ENCODE measurements at places on chromosomes 1 and 21.

- DNase-seq: no peak
Measured at GRCh38 chr1:27473755-27474154, 16.2 kb downstream of the WASF2 start.

DNA sequence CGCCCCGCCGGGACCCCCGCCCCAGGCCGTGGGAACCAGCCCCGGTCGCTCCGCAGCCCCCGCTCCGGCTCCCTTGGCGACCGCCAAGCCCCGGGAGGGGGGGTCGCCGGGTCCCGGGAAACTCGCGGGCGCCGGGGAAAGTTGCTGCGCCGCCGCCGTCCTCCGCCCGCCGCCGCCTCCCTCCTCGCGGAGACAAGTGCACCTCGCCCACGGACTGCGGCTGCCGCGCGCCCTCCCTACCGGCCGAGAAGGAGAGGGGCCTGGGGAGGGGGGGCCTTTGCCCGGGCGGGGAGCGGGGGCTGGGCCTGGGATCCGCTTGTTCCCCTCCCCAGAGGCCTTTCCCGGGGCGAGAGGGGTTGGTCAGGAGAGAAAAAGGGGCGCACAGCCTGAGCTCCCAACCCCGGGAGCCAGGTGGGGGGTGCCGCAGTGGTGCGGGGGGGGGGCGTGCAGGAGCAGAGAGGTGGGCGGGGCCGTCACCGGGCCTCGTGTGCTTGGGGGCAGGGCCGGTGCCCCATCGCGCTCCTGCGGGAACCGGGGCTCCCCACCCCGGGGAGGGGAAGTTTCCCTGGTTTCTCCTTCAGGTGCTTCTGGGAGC lies 592 bp downstream of the AGRN start:
- peak; percentile 63 for DNase-seq

GRCh38 chr1:93822730-93823425 lies 56.1 kb downstream of the DNTTIP2 start:
- no peak for DNase-seq

DNA sequence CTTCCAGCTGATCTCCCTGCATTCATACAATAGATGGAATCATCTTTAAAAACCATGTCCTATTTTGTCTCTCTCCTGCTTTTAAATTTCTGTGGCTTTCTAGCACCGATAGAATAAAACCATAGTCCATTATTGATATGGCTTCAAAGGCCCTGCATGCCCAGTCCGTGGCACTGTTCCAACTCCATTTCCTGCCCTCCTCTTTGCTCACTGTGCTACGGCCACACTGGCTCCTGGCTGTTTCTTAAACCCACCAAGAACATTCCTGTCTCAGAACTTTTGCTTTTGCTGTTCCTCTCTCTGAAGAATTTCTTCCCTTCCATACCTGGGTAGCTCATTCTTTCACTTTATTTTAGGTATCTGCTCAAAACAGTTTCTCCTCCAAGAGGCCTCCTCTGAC lies 7.2 kb downstream of the SLAMF1 start:
- no peak for DNase-seq

DNA sequence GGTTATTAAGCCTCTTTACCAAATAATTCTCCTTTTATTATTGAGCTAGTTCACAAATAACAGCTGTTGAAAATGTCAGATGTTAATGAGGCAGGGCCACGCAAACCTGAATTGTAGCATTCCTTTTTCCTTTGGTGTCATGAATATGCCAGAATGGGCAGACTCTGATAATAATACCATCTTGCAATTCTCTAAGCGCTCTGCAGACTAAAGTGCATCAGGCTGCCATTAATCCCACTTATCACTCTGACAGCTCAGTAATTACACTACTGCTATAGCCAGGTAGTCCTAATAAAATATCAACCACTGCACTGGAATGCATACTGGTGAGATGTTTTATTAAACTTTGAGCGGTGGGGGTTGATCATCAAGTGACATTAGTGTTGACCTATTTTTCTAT lies 177.7 kb downstream of the DPYD start:
- DNase-seq: no peak

DNA sequence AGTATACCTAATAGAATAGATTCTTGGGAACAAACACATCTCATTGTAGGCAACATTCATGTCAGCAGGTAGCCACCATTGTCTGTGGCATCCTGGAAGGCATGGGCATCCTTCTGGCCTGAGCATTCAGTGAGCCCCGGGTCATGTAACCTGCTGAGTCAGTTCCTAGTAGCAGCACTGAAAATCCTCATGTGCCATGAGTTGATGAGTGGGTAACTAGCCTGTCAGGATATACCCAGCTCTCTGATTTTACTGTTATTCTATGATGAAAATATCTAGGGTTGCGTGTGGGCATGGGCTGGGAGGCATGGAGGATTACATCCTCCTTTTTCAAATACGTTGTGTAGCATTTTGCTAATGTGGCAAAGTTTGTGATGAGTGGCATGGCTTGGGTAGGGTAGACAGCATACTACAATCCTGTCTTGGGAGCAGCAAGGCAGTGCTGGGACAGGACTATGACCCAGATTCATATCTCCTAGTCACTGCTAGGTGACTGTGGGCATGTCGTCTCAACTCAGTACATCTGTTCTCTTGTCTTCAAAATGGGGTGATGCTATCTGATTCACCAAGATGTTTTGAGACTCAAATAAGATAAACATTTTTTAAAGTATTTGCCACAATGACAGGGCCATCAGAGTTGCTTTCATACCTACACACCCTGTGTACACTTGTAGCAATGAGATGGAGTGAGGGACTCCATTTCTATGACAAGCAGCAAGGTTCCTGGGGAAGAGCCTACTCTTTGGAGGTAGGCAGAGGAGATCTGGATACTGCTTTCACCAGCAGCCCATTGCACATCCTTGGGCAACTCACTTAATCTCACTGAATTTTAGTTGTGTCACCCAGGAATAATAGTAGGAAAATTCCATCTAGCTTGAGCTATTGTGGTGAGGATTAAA lies 62.5 kb downstream of the CD58 start:
- DNase-seq: no peak

DNA sequence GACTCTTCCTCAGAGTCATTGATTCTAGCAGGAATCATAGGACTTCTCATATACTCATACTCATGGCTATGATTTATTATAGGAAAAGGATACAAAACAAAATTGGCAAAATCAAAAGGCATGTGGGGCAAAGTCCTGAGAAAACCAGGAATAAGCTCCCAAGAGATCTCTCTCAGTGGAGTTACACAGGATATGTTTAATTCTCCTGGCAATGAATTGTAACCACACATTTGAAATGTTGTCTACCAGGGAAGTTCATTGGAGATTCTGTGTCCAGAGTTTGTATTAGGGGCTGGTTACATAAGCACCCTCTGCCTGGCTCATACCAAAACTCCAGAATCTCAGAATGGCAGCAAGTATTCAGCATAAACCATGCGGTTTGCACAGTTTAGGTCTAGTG lies 63.9 kb downstream of the ADAMTS1 start:
- DNase-seq: no peak

- DNase-seq: no peak
Measured at GRCh38 chr1:154557939-154558719, at the start of gene UBE2Q1. Gene UBE2Q1, minus strand, starts transcription at chr1:154558662. Its CDS starts 109 bp downstream, at chr1:154558553.

- DNase-seq: no peak
Measured at GRCh38 chr1:240171907-240172306, 80.2 kb downstream of the FMN2 start.

GRCh38 chr1:243693800-243694199 lies 156.2 kb downstream of the AKT3 start:
- DNase-seq: no peak

DNA sequence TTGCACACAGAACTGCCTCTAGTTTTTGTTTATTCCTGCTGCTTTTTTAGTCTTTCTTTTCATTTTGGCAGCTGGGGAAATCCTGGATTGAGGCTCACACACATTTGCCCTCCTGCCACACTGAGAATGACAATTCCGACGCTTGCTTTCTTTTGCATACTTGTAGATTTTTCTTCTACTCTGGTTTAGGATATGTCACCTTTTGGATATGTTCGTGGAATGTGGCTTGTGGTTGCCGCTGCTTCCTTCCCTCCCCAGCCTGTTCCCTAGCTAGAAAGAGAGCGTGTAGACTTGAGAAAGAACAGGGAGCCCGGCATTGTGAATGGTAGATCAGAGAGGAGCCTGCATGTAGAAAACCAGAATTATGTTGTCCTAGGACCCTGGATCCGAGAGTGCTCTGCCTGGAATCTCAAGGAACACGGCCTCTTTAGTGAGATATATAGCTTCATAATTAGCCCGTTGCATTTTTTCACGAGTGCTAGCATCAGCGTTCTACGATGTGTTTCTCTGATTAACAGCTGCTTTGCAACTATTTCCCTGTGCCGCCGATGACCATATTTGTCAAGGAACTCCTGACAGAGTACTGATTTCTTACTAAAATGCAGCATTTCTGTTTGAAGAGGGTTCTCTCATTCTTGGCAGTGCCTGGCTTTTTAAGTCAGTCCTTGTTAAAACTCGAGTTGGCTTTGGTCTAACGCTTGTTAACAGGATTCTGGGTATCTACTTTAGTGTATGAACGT lies 56.2 kb downstream of the PEX14 start:
- DNase-seq: no peak

DNA sequence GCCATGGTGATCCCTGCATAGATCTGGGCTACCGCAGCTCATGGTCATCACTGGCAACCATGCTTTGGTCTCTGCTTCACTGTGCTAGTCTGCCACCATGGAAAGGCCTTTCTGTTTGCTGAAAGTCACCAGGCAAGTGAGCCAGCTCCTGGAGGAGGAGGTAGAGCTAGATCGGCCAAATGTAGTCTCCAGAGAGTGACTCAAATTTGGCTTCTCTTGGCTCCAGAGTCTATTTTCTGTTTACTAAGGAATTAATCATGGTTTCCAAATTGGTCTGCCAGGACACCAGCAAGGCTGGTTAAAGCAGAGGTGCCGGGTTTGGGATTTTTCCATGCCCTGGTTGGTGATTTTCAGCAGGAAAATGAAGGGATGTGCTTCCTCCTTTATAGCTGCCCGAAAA lies 52.7 kb upstream of the IVNS1ABP start:
- no peak for DNase-seq

DNA sequence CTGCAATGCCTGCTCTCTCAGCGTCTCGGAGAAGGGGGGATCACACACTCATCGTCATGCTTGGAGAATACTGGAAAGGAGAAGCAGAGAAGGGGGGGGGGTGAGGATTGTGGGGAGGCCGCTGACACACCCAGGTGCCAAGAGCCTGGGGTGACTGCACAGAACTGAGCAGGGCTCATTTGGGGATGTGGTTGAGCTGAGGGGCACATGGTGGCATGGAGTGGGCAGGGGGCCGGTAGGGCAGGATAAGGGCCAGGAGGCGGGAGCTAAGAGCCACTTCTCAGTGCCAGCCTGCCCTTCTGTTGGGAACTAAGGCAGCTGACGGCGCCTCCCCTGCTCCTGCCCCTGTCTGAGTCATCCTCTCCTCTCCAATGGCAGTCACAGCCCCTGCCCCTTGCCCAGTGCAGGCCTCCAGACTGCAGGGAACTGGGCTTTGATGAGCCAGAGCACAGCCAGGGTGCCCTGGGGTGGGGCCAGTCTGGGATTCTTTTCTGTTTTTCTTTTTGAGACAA lies 27.2 kb downstream of the MRPL37 start:
- no peak for DNase-seq

DNA sequence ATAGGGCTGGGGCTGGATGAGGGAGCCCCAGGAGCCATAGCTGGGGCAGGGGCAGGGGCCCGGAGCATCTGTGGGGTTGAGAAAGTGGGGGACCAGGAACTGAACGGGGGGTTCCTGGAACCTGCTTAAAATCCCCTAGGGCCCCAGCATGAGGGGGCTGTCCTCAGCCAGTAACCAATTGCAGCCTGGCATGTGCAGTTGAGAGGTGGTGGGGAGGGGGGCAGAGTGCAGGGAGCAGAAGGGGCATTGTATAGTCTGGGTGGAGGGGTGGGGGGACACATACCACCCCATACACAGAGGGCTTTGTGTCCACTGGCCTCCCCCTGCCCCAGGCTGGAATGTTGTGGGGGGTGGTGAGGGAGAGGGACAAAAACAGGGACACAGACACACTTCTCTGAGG lies at the start of gene MPZ:
TSS of gene MPZ (minus strand) at position 101 of the 400 bp plus-strand sequence. CDS start at position 38, 63 bp downstream.
- DNase-seq: no peak

- no peak for DNase-seq
Measured at GRCh38 chr1:226002667-226003501, 3.7 kb upstream of the SDE2 start.

GRCh38 chr1:228795596-228795995 lies 60.3 kb downstream of the RHOU start:
- no peak for DNase-seq

DNA sequence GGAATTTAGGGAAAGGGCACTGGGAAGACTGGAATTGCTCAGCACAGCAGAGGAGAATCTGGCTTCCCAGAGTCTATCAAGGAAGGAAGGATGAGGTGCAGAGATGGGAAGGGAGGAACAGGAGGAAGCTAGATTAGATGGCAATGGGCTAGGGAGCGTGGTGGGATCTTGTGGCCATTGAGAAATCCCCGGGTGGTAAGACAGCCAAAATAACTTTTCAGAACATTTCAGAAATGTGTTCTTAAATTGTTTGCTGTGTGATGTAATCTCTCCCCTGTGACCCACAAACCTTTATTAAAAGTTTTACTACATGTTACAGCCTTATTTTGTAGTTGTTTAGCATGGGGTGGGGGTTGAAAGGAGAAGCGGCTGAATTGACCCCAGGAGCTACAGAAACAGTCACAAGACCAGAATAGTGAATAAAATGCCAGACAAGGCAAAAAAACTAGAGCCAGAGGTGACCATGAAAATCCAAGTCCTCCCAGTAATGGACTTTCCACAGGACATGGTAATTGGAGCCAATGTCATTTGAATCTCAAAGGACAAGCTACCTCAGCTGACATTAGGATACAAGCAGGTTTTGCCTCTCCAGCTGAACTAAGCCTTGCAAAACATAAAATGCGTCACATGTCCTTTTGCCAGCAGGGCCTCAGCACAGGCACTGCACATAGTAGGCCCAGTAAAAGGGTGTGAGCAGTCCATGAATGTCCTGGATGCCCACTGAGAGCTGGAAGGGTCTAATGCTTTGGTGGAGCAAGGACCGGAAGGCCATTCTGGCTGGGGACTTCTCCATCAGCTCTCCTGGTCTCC lies 980 bp upstream of the AHCYL1 start:
- no peak for DNase-seq

DNA sequence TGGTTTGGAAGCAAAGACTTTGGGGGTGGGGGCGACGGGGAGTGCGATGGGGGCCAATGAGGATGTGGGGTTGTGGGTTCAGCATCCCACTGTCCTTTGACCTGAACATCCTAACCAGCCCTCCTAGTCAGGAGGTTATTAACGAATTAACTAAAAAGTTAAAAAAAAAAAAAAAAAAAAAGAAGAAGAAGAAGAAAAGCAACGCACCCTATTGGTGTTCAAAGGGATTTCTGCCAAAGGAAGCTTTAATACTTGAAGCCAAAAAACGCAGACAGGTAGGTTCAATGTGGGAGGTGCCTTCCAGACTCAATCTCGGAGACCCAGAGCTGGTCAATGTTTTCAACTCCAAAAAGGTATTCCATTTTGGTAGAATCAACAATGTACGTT lies 2.2 kb downstream of the CLIC6 start:
- peak; percentile 17 for DNase-seq

DNA sequence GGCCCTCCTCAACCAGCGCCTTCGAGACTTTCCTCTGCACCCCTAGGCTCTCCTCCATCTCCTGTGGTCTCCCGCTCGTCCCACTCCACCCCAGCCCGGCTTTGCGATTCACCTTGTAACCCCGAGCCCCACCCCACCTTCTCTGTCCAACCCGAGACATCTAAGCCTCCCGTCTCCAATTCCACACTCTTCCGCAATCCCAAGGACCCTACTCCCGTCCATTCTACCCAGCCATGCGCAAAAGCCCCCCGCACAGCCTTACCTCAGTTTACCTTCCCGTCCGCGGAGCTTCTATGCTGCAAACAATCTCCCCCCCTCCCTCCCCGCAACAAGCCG lies 174 bp downstream of the SH3BP5L start:
- DNase-seq: no peak

- no peak for DNase-seq
Measured at GRCh38 chr1:242870966-242871365, 346.5 kb upstream of the PLD5 start.

GRCh38 chr21:40769231-40769630 lies 77.7 kb downstream of the DSCAM start:
- DNase-seq: no peak

All from GM12891 (cell line).